Kasumi-1 (cell line): ENCODE measurements at places on chromosomes 7 and 10.

DNA sequence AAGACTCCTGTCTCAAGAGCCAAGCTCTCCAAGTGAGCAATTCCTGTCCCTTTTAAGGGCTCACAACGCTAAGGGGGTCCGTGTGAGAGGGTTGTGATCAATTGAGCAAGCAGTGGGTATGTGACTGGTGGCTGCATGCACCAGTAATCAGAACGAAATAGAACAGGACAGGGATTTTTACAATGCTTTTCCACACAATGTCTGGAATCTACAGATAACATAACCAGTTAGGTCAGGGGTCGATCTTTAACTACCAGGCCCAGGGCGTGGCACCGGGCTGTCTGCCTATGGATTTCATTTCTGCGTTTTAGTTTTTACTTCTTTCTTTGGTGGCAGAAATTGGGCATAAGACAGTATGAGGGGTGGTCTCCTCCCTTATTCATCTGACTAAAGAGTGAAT is 54.9 kb upstream of the SP4 start:
- DNase-seq, result no peak

DNA sequence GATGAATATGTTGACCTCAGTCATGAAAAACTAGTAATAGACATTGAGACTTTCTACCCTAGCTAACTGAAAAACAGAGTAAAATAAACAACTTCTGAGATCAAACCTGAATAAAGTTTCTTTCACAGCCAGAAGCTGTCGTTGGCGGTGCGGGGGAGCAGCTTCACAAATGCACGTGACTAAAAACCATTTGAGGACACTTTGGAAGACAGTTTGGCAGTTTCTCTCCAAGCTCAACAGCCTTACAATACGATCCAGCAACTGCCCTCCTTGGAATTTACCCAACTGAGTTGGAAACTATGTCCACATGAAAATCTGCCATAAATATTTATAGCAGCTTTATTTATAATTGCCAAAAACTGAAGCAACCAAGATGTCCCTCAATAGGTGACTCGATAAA is 63.1 kb downstream of the CYTH3 start:
- DNase-seq, result no peak

DNA sequence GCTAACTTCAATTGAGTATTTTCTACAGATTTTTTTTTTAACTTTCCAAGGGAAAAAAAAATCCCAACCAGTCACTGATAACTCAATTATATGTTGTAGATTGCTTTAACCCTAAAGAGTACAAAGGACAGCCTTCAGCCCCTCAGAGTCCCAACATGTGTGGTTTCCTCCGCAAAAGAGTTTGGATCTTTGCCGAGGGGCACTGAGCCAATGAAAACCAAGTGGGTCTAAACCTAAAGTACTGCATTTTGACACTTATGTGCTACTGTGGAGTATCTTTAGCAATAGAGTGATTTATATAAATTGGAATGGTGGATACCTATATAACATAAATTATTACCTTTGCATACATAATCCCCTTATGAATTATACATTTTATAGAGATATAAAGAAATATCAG is 91.5 kb downstream of the SEMA3D start:
- no peak for DNase-seq

DNA sequence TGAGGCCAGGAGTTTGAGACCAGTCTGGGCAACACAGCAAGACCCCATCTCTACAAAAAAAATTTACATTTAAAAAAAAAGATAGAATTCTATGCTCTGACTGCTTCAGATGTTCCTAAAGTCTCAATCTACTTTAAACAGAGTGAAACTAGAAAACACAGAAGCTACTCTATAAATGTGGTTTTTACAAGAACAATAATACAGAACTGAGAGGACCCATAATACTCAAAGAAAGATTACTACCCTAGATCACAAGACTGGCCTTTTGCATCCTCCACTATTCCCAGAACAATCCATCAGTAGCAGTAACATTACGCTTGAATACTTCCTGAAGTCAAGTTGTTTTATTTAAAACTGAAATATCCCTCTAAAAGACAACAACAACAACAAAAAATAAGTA is 119.4 kb downstream of the ZFAND4 start:
- no peak for DNase-seq

- no peak for DNase-seq
These were observed 690.9 kb downstream of the NXPH1 start for GRCh38 chr7:9124320-9124719.

GRCh38 chr10:62450912-62451610 is 76.9 kb downstream of the ZNF365 start:
- no peak for DNase-seq

DNA sequence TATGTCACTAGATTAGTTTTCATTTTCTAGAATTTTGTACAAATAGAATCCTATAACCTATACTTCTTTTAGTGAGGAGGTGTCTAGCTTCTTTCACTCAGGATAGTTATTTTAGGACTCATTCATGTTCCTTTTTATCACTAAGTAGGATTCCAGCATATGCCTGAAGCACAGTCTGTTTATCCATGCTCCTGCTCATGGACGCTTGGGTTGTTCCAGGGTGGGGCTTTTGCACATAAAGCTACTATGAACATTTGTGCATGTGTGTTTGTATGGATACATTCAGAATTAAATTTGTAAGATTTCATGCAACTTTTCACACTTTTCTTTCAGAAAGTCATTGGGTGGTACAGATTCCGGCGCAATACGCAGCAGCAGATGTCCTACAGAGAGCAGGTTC is 24.6 kb downstream of the ABRAXAS2 start:
- no peak for DNase-seq

DNA sequence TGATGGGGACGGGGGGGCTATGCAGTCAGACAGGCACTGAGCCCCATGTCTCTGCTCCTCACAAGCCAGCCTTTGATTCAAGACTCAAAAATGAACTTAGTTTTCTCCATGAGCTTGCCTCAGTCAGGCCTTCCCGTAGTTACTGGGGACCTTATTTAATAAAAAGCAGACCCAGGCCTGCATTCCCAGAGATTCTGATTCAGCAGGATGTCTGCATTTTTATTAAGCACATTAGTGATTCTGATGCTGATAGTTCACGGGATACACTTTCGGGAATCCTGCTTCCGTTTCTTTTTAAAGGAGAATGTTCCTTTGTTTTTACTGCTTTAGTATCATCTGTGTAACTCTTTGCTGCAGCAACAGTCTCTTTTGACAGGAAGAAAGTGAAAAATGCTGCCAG is 28.3 kb upstream of the PLPP4 start:
- DNase-seq, result no peak
